ENCODE measurements at places on chromosomes 6 and 20.

GRCh38 chr6:31186052-31186734, 15.7 kb upstream of the POU5F1 start:
- no peak for DNase-seq

GRCh38 chr6:37047346-37047688, 41.9 kb downstream of the FGD2 start:
- DNase-seq: no peak

DNA sequence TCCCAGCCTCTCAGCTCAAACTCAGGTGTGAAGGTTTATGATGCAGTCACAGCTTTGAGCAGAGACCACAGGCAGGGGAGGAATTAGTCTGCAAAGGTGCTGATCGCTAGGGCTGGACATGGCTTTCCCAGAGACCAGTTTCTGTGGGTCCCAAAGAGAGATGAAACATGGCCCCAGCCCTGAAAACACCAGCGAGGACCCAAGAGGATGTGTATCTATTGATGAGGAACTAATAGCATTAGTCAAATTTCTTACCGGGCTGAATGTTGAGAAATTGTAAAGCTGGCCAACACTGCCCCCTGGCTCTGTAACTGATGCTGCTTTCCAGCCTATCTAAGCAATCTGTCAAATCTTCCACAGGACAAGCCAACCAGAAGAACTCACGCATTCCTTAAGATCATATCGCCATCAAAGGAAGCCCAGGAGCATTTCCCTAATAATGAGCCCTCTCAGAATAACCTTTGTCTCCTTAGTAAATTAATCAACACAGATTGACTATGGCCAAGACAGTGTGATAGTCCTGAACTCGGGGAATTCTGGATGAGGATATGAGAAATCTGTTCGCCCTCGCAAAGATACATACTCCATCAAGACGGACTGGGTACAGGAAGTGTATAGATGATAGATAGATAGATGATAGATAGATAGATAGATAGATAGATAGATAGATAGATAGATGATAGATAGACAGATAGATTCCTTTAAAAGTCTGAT, 7.8 kb upstream of the ACSS1 start:
- peak; percentile 27 for DNase-seq

DNA sequence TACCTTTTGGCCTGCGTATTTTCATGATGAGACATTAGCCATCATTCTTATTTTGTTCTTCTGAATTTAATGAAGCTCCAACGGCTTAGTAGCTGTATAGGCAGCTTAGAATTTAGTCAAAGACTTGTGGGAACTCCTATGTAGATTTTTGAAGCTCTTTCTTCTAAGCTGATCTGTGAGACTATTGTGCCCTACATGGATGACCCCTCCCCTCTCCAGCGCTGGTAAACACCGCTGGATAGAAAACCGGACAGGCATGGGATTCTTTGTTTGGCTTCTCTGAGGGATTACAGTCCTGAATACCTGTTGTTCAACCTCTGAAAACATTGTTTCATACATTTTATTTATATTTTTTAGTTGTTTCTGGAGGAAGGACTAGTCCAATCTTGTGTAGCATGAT, 1353.4 kb downstream of the GRIK2 start:
- DNase-seq: no peak

- DNase-seq: no peak
Measured at GRCh38 chr20:15619341-15619740, 953.9 kb downstream of the KIF16B start.

DNA sequence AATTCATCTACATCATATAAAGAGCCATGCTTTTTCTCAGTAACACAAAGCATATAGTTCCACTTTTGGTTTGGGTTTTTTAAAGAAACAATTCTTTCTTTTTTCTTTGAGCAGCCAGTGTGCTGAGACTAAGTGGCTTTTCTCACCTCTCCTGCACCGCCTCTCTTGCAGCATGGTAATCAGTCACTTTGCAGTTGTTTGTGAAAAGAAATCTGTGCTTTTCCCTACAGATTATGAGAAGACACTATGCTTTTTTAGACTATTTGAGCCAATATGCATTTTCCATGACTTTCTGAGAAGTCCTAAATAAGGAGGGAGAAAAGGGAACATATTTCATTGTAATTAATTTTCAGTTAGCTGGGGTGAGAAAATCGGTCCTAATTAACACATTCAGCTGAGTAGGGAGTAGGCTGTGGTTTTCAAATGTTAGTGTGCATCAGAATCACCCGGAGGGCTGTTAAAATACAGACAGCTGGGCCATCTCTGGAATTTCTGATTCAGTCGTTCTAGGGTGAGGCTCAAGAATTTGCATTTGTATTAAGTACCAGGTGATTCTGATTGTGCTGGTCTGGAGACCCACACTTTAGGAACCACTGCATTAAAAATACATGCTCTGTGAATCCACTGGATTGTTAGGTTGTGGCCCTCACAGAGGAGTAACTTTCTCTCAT, 155.2 kb downstream of the TINAG start:
- no peak for DNase-seq

DNA sequence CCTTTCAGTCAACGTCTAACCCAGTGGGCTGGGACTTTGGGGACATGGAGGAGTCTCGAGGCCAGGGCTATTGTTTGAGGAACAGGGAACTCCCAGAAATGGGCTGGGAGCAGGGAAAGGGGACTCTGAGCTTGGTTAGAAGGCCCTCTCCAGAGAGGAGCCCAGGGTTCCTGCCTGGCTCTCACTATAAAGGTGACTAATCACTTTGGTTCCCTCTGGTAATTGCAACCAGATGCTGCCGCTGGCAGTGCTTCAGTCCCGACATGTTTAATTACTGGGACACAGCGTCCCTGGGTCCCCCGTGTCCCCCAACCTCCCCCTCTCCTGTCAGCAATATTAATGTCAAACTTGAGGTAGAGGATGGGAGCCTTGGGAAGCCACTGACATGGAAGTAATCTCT, 5.0 kb upstream of the GDF5 start:
- DNase-seq: no peak

DNA sequence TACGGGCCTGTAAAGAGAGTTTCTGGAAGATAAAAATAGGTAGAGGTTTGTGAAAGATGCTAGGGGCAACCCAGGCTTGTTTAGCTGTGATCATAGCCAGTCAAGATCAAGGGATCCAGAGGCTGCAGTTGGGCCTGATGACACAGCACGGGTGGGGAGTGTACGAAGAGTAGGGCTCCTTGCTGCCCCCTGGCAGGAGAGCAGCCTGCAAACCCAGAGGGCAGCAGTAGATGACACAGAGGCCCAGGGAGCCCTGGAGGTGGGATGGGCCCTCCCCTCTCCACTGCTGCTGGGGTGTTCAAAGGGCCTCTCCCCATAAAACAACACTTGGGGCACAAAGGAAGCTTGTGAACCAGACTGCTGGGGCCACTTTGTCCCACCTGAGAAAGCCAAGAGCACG, 47.2 kb downstream of the VEGFA start:
- DNase-seq: peak; percentile 9

GRCh38 chr6:152696522-152696921, 1.2 kb upstream of the MYCT1 start:
- no peak for DNase-seq

Data from stimulated activated CD8-positive, alpha-beta memory T cell treated with anti-CD3 and anti-CD28 coated beads, Interleukin-4, amount 100 ng/mL, for 4 hours (primary cell).